ENCODE measurements at places on chromosomes 6 and 20.

DNA sequence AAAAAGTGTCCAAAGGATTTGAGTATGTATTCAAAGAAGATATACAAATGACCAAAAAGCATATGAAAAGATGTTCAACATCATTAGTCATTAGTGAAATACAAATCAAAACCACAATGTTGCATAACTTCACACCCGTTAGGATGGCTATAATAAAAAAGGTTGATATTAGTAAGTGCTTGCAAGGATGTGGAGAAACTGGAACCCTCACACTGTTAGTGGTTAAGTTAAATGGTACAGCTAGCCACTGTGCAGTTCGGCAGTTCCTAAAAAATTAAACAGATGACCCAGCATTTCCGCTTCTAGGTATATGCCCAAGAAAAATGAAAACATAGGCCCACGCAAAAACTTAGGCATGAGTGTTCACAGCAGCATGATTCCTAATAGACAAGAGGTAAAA, 38.6 kb downstream of the IBTK start:
- no peak for DNase-seq

DNA sequence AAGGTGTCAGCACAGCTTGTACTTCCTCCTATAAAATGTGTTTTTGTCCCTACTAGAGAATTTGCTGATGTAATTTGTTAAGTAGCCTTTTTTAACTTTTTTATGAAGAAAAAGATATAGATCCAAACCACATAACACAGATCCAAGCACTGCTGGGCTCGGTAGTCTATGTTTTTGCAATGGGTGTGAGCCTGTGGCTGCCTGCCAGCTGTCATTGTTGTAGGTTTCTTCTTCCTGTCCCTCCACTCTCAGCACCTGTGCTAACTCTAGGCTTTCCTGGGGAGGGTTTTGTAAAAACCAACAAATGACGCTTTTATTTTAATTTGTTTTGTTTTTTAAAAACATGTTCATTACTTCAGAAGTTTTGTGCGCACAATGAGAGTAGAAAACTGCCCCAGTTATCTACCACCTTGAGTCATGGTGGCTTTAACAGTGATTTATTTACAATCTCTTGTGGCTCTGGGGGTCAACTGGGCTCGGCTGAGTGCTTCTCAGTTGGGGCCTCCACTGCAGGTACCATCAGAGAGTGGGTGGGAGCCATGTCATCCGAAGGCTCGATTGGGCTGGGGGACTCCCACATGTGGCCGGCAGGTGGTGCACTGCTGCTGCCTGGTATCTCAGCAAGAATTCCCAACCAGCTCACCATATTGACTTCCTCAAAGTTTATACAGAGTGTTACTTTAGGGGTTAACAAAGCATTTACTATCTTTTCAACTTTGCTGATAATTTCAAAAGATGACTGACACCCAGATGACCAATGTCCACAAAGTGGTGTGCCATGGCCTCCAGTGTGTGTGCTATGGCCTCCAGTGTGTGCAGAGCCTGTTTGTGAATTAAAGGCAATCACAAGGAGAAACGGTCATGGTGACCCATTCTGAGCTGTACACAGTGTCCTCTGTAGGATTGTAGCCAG, 3.0 kb upstream of the CCR6 start:
- DNase-seq = no peak

GRCh38 chr6:27295301-27296079, 16.6 kb downstream of the POM121L2 start:
- DNase-seq = no peak

- no peak for DNase-seq
Measured at GRCh38 chr6:147382945-147383554, 125.4 kb upstream of the SAMD5 start.

DNA sequence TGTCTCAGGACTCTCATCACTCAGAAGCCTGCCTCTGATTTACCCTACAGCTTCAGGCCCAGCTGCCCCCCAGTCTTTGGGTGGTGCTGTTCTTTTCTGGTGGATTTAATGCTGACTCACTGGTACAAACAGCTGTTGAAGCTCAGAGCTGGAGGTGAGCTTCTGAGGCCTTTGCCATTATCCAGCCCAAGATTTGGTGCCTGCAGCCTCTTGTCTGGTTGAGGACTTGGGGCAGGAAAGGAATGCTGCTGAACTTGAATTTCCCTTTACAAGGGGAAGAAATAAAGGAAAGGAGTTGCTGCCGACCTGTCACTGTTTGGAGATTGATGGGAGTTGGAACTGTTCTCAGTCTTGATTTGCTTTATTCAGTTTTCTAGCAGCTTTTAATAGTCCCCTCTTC, 19.8 kb downstream of the ABCF1 start:
- no peak for DNase-seq

DNA sequence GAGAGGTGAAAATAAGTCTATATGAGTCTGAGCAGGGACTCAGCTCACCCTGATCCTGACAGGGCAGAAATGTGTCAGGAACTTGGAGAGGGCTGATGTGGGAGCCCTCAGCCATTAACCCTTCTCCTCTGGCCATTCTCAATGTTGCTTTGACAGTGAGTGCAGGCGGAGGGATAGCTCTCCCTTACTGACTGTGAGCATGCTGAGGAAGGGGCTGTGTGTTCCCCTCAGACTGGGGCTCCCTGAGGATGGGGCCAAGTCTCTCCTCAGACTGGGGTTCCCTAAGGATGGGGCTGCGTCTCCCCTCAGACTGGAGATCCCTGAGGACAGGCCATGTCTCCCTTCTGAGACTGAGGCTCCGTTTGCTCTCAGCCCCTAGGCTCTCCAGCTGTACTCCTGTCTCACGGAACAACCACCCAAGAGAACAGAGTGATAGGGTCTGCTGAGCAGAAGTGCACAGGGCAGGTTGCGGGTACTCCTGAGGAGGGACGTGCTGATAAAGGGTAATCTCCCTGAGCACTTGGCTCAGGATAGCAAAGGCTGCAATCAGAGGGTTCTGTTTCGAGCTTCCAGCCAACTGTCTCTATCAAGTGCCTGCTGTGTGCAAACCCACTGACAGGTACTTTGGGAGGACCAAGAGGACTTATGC, 141.0 kb downstream of the MRPL14 start:
- no peak for DNase-seq

- DNase-seq = no peak
Measured at GRCh38 chr20:21706261-21707195, 1.1 kb downstream of the PAX1 start.

GRCh38 chr20:63106108-63106764, 99.5 kb upstream of the BHLHE23 start:
- peak; percentile 81 for DNase-seq

- DNase-seq = no peak
Measured at GRCh38 chr6:14025160-14025559, 92.4 kb upstream of the CD83 start.

GRCh38 chr6:130906736-130907381, 79.7 kb downstream of the SMLR1 start:
- DNase-seq = no peak

DNA sequence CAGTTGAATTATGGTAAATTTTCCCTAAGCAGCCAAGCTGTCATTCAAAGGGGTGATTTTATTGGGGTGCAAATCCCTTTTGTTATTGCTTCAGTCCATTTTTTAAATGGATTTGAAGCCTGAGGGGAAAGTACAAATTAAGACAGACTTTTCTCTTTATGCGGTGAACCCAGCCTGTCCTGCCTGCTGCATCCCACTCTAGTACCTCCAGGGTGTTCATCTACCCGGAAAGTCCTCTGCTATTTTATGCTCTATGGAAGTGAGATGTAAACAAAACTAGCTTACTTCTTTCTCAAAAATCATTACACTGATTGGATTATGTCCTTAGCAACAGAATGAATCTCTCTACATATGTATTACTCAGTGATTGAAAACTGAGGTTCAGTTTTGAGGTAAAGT, 1088.9 kb upstream of the CITED2 start:
- no peak for DNase-seq

- DNase-seq = no peak
Measured at GRCh38 chr20:23344336-23344735, 6.3 kb upstream of the NXT1 start.

DNA sequence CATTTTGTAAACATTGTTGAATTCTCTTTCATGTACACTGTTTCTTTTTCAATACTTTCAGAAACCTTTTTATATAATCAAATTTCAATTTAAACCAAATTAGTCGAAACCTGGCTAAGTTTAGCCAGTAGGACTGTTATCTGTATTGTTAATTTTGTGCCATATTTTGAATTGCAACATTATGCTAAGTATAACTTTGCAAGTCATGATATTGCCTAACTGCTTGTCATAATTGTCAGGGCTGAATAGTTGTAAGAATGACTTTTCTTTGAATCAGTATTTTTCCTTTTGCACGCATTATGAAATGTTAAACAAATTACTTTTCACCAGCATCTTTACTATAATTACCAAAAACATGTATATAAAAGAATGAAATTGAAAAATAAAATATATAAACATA, 82.7 kb downstream of the SAMD3 start:
- no peak for DNase-seq

DNA sequence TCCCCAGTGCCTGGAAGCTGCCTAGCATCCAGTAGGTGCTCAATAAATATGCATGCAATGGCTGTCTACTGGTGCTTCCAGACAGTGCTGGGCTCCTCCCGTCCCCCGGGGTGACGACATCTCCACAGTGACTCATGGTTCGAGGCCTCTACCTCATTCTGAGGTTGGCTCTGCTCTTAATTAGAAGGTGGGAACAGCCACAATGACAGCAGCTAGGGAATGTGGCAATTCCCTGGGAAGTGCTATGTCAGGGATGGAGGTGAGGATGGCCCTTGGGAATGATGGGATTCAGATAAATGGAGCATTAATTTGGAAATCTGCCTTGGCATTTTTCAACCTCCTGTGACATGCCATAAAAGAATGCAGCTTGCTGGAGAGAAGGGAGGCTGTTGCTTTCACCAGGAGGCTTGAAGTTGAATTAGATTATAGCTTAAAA, 43.5 kb upstream of the NFATC2 start:
- no peak for DNase-seq

GRCh38 chr6:25931411-25931709, 869 bp upstream of the SLC17A2 start:
- DNase-seq = no peak

GRCh38 chr6:54980511-54981275, 134.1 kb downstream of the FAM83B start:
- DNase-seq = no peak

DNA sequence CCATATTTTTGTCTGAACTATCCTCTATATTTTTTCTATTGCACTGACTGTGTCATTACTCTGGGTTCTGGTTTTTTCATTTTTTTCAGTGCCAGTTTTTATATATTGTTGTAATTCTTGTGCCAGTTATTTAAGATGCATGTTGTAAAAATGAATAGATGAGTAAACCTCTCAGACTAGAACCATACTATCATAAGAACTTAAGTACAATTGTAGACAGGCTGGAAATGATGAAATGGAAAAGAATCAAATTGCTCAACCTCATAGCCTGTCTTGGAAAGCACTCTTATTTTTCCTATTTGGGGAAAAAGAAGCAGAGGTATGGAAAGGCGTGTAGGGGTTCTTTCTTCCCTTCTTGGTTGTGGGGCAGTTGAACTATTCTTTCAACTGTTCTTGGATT, 30.2 kb downstream of the PANK2 start:
- DNase-seq = no peak

DNA sequence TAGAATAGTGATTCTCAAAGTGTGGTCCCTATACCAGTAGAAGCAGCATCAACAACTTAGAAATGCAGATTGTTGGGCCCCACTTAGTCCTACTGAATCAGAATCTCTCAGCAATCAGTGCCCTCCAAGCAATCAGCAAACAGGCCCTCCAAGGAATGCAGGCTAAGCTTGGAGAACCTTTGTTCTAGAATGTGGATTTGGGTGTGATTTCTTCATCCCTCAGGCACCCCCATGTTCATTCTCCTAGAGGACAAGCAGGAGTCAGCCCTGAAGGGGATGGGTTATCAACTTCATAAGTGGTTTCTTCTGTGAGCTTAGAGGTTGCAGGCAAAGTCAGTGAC, 40.5 kb upstream of the TAF8 start:
- no peak for DNase-seq

DNA sequence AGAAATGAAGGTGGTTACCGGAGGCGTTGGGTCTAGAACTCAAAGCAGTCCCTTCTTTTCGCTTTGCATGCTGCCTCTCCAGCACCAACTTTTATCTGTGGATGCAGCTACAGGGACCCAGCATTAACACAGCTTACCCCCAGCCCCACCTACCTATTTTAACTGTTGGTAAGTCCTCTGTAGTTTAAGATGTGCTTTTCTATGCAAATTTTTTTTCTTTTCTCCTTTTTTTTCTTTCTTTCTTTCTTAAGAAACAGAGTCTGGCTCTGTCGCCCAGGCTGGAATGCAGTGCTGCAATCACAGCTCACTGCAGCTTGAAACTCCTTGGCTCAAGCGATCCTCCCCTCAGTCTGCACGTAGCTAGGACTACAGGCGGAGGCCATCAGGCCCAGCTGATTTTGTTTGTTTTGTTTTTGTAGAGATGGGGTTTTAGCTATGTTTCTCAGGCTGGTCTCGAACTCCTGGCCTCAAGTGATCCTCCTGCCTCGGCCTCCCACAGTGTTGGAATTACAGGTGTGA, 6.5 kb upstream of the USP45 start:
- peak; percentile 53 for DNase-seq

DNA sequence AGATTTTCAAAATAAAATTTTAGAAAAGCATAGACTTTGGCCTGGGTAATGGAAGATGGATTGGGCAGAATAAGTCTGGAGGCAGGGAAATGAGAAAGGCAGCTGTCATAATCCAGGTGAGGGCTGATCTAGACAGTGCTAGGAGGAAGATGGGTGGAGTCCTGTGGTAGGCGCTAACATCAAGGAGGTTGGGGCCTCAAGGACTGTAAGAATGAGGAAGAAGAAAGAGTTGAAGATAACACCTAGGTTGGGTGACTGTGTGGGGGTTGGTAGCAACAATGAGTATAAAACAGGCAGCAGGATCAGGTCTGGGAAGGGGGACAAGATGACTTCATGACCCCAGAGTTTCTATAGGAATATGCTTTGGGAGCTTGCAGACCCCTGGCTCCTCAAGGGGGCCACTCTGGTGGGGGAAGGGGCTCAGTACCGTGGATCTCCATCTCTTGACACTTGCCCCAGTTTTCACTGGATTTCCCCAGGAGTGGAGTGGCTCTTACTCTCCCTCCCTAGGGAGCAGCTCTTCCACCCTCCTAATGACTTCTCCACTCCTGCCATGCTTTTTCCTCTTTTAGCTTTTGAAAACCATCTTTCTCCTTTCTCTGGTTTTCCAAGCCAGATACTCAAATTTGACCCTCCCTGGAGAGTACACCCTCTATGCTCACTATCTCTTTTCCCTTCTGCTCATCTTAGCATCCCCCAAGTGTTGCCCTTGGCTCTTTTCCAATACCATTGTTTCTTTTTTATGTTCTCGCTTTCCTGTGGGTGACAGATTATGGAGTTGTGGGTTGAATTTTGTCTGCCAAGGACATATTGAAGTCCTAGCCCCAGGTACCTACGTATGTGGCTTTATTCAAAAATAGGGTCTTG, 14.8 kb downstream of the TRIM31 start:
- no peak for DNase-seq

- DNase-seq = peak; percentile 37
Measured at GRCh38 chr6:36269834-36270705, at the start of gene PNPLA1. PNPLA1 (plus strand) TSS chr6:36270060; CDS start chr6:36270460, 400 bp downstream.

- DNase-seq = no peak
Measured at GRCh38 chr6:168078175-168078942, 653 bp downstream of the FRMD1 start.
